ENCODE measurements at places on chromosomes 4 and X.
A peak's percentile ranks its signal among the peaks of the same experiment; 100 is the strongest.

- DNase-seq, result no peak
Measured at GRCh38 chr4:68462691-68463090, 15.4 kb downstream of the TMPRSS11E start.

- no peak for DNase-seq
Measured at GRCh38 chr4:76354517-76355473, 48.3 kb downstream of the STBD1 start.

- no peak for DNase-seq
Measured at GRCh38 chrX:101462892-101463291, 22.4 kb upstream of the ARMCX4 start.

DNA sequence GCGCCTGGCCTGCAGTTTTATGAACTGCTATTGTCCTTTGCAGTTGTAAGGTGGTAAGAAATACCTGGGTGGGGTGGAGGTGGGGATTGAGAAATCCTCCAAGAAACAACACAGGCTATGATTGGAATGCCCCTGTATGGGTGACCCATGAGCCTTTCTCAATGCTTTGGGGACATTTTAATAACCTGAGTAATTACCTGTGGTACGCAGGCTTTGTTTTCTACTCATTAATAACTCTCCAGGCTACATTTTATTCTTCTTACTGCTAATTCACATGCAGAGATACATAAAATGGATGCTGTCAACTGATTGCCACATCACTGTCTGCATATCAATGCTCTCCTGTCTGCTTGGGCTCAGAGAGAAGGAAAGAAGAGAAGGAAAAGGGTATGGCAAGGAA, 41.8 kb downstream of the PHEX start:
- no peak for DNase-seq

DNA sequence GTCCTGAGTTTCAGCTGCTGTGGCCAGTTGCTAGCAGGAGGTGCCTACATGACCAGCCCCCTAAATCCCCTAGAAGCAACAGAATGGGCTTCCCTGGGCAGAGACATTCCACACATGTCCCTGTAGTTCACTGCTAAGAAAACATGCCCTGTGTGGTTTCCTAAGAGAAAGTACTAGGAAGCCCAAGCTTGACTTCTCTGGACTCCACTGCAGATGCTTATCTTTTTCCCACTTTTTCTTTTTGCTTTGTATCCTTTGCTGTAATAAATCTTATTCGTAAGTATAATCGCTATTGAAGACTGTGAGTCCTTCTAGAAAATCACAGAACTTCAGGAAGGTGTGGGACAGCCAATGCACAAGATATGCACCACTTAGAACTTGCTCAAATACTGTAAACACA, 15.6 kb downstream of the RPGR start:
- no peak for DNase-seq

GRCh38 chrX:85379174-85379907, at the start of gene POF1B:
Gene POF1B (minus strand): TSS chrX:85379665. CDS start chrX:85379454, 211 bp downstream.
- no peak for DNase-seq

DNA sequence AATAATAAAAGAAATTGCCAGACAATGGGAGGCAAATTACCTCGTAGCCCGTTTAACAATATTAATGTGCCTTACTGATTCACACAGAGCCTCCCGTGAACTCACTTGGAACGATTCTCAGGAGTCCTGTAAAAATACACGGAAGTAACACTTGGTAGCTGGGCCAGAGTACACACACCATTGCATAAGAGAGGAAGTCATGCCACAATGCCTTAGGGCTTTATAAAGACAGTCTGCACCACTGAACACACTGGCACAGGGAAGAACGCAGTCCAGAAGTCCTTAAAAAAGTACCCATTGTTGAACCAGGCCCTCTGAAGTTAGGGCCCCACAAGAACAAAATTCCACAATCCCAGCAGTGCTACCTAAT, 15.1 kb downstream of the SLC2A9 start:
- no peak for DNase-seq

GRCh38 chr4:37481547-37482122, 204.5 kb downstream of the RELL1 start:
- no peak for DNase-seq

- DNase-seq, result no peak
Measured at GRCh38 chrX:139844884-139845283, 88.0 kb downstream of the ATP11C start.

DNA sequence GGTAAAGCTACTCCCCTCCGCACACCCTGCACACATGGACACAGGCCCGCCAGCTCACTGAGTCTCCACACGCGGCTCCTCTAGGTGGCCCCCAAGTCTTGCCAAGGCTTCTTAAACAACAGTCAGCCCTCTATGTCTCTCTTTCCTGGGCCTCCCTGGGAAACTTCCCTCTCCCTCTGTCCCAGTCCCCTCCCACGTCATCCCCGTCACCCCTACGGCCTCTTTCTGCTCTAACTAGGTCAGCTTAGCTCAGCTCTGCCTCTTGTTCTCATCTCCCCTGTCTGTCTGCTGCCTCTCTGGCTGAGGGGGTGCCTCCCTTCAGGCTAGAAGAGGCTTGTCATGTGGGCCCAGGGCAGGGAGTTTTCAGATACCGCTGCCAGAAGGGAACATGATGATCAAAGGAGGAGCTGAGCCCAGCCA, 38.8 kb downstream of the SEPTIN6 start:
- peak; percentile 52 for DNase-seq

DNA sequence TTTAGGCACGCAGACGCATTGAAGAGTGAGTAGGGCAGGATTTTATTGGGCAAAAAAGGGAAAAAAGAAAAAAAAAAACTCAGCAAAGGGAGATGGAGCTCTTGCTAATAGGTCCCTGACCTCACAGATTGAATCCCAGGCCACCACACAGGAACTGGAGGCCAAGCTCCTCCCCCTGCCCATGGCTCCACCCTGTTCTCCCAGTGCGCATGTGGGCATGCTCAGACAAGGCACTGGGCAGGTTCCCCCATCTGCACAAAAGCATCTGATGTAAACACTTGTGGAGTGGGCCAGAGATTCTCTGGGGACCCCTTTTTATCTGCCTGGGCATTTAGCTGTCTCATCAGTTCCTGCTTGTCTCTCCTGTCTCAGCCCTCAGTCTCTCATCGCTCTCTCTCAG, 9.5 kb downstream of the FRMD7 start:
- DNase-seq, result no peak
